GM12891 (cell line): ENCODE measurements at places on chromosomes 3 and 15.

- DNase-seq, result no peak
These were observed 133.6 kb upstream of the RASGRP1 start for GRCh38 chr15:38698254-38698653.

GRCh38 chr3:57918123-57918837, 89.9 kb upstream of the FLNB start:
- no peak for DNase-seq

- no peak for DNase-seq
These were observed 272.7 kb downstream of the MECOM start for GRCh38 chr3:169390741-169391305.

DNA sequence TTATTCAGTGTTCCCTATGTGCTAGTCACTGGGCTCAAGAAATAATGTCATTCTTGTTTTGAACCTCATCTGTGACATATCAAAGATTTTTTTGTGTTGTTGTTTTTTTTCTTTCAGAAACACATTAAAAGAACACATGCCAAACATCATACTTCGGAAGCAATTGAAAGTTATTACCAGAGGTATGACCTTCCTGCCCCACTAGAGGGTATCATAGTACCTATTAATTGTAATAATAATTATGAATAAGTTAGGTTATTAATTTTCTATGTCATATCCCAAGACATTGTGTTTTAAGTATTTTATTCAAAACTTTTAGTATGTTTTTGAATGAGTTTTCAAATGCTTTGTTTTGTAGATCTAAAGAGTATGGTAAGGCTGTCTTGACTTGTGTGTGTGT, 65.7 kb downstream of the CDIN1 start:
- no peak for DNase-seq

DNA sequence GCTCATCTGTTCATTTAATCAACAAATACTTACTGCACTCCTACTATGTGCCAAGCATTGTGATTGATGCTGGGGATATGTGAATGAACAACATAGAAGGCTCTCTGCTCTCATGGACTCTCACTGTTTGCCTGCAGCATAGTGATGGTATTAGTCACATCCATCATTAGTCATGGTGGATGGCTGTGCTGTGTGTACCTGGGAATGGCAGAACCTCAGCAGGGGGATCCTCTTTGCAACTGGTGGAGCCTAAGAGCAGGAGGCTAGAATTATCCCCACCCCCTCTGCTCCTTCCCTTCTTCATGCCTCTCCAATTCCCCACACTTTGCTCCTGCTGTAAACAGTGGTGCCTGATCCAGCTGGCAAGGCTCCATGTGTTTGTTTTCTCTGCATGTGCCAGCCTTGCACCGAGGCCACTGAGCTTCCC, 20.5 kb downstream of the BOC start:
- DNase-seq, result no peak

GRCh38 chr15:45064386-45064785, 41.4 kb downstream of the SORD start:
- DNase-seq, result no peak

GRCh38 chr3:154473769-154474168, 43.8 kb upstream of the GPR149 start:
- DNase-seq, result no peak

GRCh38 chr15:90309020-90309419, 43.1 kb upstream of the ZNF774 start:
- DNase-seq, result no peak

DNA sequence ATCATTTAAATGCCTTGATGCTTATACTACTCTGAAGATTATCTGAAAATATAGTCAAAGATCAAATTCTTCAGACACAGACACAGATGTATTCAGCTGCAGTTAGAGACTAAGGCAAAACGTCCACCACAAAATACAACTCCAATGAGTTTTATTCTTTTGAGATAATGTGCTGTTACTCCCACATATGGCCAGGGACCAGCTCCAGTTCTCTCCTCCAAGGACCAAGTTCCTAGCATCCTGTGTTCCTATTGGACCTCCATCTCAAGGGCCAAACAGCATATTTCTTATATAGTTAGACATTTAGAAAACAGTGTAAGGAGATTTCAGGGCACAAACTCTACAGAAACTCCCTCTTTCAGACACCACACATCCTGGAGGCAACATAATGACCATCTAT, 27.1 kb downstream of the IP6K1 start:
- DNase-seq, result no peak

GRCh38 chr15:101497017-101497416, 7.5 kb upstream of the PCSK6 start:
- no peak for DNase-seq
